ENCODE measurements at places on chromosomes 3 and 15.

DNA sequence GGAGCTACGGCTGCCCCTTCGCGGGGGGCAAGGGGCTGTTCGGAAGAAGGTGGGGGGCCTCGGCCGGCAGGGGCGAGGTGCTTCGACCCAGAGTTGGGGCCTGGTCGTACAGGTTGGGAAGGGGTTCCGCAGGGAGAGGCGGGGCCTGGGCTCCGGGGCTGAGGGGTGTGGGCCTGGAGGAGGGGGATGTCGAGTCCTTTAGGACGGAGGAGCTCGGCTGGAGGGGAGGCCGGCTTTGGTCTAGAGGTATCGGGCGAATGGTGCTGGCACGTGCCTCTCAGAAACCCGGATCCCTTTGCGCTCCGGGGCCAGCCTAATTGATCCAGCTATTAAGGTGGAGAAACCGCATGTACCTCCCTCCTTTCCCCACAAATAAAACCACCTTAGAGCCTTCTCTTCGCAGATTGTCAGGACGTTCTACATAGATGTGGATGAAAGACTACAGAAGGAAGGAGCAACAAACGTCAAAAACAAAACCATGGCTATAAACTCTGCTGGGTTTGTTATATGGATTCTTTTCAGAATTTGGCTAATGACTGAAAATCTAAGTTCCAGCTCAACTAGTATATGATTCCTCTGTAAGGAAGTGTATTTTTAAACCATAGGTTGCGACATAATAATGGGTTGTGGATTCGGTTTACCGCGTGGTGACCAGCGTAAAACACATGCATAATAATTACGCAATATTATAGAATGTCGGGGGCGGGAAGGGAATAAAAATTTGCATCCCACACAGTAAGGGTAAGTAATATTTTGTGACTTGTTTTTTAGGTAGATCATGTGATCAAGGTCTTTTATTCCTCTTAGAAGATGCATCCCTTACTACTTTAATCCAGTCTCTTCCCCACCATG lies 644 bp upstream of the NGLY1 start:
- peak; percentile 65 for DNase-seq

DNA sequence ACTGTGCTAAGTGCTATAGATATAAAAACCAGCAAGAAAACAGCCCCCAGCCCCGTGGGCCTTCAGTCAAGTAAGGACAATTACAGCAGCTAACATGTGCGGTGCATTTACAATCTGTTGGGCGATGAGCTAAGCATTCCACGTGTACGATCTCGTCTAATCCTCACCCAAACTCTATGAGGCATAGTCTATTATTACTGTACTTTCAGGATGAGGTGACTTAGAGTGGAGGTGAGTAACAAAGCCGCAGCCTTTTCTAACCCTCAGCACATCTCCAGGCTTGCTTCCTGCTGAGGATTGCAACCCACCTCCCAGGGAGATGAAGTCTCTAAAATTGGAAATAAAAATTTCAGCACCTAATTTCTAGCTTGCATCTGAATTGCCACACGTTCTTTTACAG lies 53.2 kb upstream of the MCF2L2 start:
- no peak for DNase-seq

GRCh38 chr3:131007782-131008181 lies 18.8 kb downstream of the ASTE1 start:
- no peak for DNase-seq

DNA sequence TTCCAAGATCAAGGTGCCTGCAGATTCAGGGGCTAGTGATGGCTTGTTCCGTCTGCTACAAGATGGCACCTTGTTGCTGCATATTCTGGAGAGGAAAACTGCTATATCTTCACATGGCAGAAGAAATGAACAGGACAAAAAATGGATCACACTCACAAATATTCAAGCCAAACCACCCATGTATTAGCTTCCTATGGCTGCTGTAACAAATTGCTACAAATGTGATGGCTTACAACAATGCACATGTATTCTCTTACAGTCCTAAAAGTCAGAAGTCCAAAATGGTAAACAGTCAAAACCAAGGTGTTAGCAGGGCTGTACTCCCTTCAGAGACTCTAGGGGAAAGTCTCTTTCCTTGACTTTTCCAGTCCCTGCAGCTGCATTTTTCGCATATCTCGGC lies 55.8 kb downstream of the TRIM42 start:
- DNase-seq, result no peak

DNA sequence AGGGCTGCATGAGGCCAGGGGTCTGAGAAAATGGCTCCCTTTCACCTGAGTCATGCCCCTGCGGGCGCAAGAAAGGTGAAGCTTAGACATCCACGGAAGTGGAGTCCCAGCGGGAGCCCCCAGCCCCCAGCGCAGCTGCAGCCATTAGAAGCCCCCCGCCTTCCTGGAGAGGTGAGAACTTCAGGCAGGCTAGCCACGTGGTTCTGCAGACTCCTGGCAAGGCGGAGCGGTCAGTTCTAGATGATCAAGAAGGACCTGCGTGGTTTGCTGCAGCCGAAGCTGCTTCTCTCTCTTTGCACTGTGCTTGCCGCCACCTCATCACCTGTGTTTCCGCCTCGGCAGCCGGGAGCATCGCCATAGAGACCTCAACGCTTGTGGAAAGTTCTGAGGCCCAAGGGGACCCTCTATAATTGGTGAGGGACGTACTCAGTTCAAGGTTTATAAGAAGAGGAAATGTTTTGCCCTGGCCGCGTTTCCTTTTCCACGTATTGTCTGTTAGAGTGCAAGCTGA lies 15.8 kb upstream of the KCNMB3 start:
- no peak for DNase-seq

- no peak for DNase-seq
Observed at GRCh38 chr3:195709676-195710085, 11.1 kb upstream of the MUC20 start.

- DNase-seq, result no peak
Observed at GRCh38 chr3:152557302-152557999, 277.5 kb upstream of the P2RY1 start.

DNA sequence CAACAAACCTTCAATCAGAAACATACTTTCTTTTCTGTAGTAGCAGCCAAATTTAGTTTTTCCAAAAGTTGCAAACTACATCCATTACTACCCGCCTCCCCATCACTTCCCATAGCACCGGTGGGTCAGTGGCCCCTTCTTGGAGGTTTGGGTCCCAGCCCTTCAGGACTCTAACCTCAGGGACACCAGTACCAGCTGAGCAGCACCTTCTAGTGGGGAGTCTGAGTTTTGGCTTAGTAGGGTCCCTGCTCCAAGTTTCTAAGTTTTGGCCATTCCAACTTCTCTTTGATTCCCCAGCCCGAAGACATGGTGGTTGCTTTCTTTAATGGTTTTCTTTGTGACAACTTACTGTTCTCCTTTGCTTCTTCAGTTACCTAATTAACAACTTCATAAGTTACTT lies 160.6 kb downstream of the ECT2 start:
- DNase-seq, result no peak

- no peak for DNase-seq
Observed at GRCh38 chr15:37105889-37106288, 5.5 kb upstream of the MEIS2 start.

DNA sequence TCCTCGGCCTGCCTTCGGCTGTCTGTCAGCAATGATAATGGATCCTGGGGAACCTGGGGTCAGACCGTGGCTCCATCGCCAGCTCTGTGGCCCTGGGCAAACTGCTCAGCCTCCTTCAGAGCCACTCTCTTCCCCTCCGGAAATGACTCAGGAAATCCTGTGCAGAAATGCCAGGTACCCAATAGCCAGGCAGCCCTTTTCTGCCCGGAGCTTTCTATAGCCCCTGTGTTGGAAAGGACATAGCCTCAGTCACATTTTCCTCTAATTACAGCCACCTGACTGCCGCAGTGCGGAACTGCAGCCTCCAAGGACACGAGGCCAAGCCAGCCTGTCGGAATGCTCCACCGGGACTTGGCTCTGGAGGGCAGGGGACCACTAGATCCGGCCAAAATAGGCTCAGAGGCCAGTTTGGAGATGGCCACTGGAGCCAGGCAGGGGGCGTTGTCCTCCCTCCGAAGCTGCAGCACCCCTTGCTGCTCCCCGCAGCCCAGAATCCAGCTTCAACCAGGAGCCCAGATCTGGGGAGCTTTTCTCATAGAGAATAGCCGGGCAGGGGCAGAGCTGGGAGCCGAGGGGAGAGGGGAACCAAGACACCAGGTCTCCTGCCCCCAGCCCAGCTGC lies 11.6 kb upstream of the ZXDC start:
- peak; percentile 78 for DNase-seq

GRCh38 chr3:81540787-81541186 lies 220.7 kb downstream of the GBE1 start:
- DNase-seq, result no peak

GRCh38 chr15:76994001-76994400 lies 925 bp upstream of the PSTPIP1 start:
- DNase-seq, result peak; percentile 56

DNA sequence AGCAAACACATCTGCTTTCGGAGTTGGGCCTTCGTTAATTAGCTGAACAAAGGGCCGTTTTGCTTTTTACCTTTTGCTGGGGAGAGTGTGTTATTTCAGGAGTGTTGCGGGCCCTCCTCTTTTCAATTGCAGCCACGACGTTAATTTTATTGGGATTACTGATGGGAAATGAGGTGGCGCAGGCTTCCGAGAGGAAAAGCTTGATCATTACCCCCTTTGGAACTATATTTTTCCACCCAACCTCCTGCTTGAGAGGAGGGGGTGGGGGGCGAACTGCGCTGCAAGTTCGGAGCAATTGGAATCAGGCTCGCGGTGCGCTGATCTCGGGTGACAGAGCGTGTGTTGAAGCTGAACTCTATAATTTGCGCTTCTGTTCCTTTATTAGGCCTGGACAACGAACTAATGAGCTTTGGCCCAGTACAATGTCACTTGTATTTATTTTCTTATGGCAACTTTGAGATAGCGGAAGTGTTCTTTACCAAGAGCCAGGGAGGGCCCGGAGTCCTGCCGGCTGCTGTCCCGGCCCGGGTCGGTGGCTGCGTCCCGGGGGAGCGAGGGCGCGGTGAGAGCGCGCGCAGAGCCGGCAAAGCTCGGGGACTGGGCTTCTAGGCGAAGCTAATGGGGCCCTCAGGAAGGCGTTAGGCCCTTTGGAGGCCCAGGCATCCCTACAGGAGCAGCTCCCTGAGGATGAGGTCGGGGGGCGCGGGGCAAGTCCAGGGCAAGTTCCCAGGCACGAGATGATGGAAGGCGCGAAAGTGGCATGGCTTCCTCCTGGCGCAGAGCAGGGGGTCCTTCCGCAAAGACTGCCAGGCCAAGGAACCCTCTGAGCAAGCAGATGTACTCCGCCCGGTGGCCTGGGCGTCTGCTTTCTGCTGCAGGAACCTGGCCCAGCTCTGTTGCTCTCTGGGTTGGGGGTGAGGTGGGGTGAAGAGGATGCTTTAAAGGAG lies 12.9 kb downstream of the NR2F2 start:
- DNase-seq, result no peak

DNA sequence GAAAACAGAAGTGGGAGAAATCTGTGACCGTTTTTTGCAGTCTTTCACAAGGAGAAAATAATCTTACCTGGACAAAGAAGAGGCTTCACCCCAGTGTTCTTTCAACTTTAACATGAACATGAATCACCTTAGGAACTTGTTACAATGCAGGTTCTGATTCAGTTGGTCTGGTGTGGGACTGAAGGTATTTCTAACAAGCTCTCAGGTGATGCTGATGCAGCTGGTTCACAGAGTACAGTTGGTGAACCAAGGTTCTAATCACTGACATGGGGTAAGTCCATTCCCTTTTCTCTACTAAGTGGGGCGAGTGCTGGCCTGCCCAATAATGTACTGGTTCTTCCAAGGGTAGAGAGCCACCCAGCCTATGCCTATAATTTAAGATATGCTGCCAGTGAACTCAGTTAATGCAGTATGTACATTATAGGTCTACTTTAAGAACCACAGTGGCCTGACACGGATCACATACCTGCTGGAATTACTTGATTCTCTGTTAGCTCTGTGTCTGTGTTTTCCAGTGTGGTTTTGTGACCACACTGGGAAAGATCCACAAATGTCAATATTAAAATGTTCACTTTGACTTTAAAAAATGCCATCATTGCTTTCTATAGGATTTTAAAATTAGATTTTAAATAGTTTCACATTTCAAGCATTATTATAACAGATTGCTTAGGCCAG lies 304.1 kb downstream of the ZNF621 start:
- no peak for DNase-seq

GRCh38 chr15:93028111-93028631 lies 60.8 kb downstream of the RGMA start:
- DNase-seq, result no peak

DNA sequence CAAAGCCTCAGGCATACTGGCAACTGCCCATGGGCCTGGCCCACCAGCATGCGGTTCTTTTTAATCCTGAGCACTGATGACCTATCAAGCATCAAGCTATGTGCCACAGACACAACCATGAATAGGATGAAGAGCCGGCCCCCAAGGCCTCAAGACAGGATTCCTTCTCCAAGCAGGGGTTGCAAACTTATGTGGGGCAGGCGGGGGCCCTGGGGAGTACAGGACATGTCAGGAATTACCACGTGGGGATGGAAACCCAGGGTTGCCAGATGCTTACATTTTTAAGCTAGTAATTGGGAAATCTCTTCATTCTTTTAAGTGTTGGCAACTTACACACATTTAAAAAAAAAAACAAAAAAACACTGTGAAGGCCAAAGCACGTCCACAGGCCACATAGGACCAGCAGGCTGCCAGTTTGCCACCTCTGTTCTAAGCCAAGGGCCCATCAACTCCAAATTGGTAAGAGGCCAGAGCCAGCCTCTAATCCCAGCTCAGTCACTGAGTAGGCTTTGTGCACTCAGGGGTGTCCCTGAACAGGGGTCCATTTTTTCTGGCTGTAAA lies 32.8 kb downstream of the BDH1 start:
- no peak for DNase-seq

- no peak for DNase-seq
Observed at GRCh38 chr3:81728766-81729544, 32.5 kb downstream of the GBE1 start.

GRCh38 chr3:11481556-11481955 lies 162.2 kb downstream of the VGLL4 start:
- no peak for DNase-seq

- no peak for DNase-seq
Observed at GRCh38 chr3:37511463-37511920, 337.1 kb upstream of the LRRFIP2 start.

DNA sequence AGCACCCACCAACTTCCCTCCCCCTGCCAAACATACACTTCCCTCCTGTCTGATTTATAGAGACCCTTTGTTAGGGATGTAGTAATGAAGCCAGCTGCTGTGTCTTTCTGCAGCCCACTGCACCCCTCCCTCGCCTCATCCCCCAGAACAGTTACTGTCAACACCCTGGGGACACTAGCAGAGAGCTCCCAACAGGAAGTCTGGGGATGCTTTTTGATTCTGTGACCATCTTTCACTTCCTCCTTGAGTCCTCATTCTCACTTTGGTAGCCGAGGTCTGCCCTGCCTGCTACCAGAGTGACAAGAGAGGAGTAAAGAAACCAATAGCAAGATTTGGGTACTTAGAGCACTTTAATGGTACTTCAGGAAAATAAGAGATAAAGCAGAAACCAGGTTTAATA lies 201.6 kb downstream of the SATB1 start:
- DNase-seq, result peak; percentile 6

- no peak for DNase-seq
Observed at GRCh38 chr3:11567516-11568467, 75.9 kb downstream of the VGLL4 start.

DNA sequence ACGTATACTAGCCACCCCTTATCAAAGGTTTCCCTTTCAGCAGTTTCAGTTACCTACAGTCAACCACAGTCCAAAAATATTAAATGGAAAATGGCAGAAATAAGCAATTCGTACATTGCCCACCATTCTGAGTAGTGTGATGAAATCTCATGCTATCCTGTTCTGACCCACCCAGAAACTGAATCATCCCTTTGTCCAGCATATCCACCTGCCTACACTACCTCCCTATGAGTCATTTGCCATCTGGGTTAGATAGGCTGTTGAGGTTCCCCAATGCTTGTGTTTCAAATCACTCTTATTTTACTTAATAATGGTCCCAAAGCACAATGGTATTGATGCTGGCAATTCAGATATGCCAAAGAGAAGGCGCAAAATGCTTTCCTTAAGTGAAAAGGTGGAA lies 15.3 kb upstream of the PHC3 start:
- no peak for DNase-seq

Measured in AML-193 (cell line).